ENCODE measurements at places on chromosomes 6 and 20.

DNA sequence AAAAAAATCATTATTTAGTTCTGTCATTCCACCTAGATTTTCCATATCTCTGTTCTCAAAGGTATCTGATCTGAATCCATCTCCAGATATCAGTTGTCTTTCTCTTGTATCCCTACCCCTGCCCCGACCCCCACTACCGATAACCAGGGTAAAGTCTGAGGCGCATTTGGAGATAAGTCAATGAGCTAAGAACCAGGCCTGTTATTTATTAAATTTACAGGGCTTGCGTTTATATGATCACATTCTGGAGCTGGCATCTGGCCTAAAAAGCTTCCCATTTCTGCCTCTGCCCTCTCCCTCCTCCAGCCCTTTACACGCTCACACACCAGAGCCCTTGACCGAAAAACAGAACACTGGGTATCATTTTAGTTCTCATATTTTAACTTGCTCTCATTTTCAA lies 144.7 kb downstream of the ALDH8A1 start:
- no peak for DNase-seq

DNA sequence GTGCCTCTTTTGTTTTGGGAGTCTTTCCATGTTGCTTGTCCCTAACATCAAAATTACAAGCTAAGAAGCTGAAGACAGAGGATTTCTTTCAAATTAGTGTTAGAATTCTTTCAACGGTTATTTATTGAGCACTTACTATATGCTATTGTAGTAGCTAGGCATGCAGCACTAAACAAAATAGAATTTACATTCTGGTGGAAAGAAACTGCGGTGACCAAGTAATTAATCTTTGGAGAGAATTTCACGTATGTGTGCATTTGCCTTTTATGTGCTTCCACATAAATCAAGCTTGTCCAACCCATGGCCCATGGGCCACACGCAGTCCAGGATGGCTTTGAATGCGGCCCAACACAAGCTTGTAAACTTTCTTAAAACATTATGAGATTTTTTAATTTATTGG lies 33.0 kb upstream of the DUSP22 start:
- DNase-seq, result no peak

GRCh38 chr6:75415804-75416203 lies 77.8 kb downstream of the FILIP1 start:
- no peak for DNase-seq

DNA sequence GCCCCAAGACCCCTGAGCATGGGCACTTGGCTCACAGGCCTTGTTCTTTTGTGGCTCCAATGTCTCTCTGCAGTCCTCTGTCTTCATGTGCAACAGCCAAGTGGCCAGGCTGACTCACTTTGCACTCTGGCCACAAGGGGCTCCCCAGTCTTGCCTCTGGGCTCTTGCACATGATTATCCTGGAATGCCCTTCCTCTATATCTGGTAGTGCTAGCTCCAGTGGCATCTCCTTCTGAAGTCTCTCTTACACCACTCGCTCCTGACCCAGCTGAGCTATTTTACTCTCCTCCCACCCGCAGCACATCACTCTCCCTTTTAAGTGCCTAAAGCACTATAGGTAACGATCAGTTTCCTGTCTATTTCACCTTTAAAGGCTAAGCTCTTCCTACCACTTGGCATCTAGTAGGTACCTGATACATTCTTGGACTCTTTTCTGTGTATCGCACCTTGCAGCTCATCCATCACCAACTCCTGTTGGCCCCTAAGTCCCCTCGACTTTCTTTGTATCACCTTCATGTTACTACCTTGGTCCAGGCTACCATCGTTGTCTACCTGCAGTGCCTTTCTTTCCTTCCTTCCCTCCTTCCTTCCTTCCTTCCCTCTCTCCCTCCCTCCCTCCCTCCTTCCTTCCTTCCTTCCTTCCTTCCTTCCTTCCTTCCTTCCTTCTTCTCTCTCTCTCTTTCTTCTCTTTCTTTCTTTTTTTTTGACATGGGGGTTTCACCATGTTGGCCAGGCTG lies 211.9 kb upstream of the RNF24 start:
- DNase-seq, result peak; percentile 46

DNA sequence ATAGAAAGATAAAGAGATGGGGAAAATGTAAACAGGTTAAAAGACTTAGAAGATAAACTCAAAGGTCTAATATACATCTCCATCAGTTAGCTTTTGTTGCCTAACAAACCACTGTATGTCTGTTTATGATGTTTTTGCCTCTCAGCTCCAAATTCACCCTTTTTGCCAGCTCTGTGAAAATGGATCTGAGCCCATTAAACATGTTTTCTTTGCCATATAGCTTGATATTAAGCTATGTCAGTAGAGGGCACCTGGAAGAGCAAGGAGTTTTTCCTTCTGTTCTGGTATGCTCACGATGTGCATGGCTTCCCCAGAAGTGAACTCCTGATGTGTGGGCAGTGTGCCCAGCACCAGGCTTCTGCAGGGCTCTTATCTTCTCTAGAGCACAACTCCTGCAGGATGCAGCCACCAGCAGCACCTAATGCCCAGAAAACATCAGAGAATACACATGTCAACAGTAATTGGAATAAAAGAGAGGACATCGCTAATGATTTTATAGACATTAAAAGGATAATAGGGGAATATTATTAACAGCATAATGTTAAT lies 14.6 kb upstream of the SNX9 start:
- DNase-seq, result no peak

- DNase-seq, result no peak
Observed at GRCh38 chr6:149727793-149728498, 10.0 kb upstream of the LATS1 start.

- peak; percentile 33 for DNase-seq
Observed at GRCh38 chr6:113636357-113636824, 220.8 kb upstream of the MARCKS start.

DNA sequence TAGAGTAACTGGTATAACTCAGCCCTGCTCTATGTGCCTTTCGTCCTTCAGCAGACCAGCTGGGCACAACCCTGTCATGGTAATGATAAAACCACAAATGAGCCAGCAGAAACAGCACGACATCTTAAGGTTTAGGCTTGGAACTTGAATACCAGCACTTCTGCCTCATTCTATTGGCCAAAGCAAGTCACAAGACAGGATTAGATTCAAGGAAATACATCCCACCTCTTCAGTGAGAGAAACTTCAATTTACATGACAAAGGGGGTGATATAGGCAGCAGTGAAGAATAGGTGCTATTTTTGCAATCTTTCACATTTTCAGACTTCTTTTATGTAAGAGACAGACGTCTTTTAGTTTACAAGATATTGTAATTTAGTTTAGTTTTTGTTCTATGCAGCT lies 69.8 kb upstream of the SLC35F1 start:
- DNase-seq, result no peak

DNA sequence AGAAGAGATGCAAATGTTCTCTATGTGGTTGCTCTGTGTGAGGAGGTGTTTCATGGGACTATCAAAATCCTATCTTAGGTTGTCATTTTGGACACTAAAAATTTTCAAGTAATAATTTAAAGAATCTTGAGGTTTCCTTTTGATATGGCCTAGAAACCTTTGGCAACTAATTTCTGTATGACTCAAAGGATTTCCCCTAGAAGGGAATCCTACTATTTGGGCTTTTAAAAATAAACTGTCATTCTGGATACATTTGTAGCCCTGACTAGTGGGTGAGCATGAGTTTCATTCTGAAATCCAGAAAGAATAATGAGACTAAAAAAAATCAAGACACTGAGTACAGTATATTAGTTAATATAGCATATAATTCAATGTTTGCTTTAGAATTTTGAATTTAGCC lies 25.5 kb upstream of the RAB23 start:
- no peak for DNase-seq

GRCh38 chr20:2162125-2162822 lies 60.6 kb downstream of the STK35 start:
- DNase-seq, result no peak

GRCh38 chr20:62755817-62756724 lies 40.2 kb upstream of the MRGBP start:
- no peak for DNase-seq

- peak; percentile 53 for DNase-seq
Observed at GRCh38 chr20:52190437-52191131, 995 bp downstream of the ZFP64 start.

DNA sequence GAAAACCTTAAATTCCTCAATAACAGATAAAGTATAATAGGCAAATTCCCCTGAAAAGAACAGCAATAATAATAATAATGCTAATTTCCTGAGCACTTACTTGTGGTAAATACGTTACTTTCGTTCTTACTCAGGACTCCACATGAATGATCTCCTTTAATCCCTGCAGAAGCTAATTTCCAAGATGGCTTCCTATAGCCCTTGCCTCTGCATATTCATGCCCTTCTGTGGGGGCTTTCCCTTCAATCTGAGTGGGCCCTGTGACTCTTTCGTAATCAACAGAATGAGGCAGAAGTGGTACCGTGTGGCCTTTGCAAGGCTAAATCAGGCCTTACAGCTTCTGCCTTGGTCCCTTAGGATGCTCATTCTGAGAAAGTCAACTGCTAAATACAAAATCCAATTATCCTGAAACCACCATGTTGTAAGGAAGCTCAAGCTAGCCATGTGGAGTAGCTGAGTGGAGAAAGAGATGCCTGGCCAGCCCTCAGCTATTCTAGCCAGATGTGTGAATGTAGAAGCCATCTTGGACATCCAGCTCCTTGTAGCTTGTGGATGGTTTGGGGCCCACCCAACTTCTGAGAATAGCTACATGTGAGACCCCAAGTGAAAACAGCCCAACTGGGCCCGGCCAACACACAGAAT lies 50.5 kb downstream of the MCUR1 start:
- no peak for DNase-seq

DNA sequence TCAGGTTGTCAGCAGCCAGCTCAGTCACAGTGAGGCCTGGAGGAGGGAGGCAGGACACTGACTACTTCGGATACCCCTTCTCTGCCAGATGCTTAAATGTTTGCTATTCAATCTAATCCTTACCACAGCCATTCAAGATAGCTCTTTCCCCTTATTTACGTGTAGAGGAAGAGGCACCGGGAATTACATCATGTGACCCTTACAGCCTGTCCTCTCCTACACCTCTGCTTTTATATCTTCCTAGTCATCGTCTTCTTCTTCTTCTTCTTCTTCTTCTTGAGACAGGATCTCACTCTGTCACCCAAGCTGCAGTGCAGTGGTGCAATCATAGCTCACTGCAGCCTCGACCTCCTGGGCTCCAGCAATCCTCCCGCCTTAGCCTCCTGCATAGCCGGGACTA lies 148.1 kb upstream of the NEDD9 start:
- no peak for DNase-seq

- DNase-seq, result peak; percentile 19
Observed at GRCh38 chr6:81751388-81752083, 945 bp downstream of the TENT5A start.

DNA sequence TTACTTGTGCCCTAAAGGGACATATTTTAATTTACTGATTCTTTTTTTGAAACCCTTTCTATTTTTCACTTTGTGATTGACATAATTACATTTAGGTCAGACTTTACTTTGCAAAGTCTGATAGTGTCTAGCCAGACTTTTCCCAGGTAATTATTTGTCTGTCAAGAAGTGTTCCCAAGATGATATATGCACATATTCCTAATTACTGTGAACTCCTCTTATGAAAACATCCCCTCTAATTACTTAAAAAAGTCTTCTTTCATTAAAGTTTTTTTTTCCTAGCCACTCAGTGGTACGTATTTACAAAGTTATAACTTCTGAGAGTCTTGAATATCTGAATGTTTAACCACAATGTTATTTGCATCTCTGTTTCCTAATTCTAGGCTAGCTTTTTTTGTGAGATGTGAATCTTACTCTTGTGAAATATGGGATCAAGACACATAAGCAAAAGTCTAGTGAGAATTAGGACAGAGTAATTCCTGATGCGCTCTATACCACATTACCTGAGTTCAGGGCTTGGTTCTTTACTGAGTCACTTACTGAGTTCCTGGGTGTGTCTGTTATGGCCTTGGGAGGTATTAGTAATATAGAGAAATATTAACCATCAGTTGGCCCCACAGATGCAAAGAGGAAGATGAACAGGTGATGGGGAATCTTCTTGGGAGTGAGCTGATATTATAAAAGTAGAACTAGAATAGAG lies 27.9 kb downstream of the FAM83B start:
- no peak for DNase-seq

DNA sequence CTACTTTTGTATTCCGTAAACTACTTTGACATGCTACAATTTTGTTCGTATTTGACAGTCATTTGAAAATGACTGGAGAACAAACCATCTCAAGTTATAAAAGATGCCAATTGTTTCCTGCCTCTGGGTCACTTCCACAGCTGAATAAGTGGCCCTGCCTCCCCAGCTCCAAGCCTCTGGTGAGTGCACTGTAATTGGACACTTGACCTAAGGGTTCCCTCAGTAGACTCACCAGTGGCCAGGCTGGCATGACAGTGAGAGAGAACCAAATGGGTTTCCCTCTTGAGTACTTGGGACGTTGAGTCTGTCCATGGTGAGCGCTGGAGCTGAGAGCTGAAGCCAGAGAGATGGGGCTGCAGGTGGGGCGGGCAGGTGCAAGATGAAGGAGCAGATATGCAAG lies 57.1 kb downstream of the SLC35D3 start:
- no peak for DNase-seq

Measured in HEK293T (cell line).